ENCODE measurements at places on chromosomes 5 and 9. TPM values are rescaled to one million over a fixed set of nuclear protein-coding genes. Genes with fewer than 3 reads are reported as not detected.

SLC1A1 gene
- total RNA-seq: 1.7 TPM

HK3 gene
- total RNA-seq: not detected

RASEF gene
- total RNA-seq: 8.6 TPM

RPS23 gene
- 3,745 TPM for total RNA-seq

ZFP2 gene
- 0.07 TPM for total RNA-seq
